ENCODE measurements at places on chromosomes 4 and X.
A peak's percentile ranks its signal among the peaks of the same experiment; 100 is the strongest.

DNA sequence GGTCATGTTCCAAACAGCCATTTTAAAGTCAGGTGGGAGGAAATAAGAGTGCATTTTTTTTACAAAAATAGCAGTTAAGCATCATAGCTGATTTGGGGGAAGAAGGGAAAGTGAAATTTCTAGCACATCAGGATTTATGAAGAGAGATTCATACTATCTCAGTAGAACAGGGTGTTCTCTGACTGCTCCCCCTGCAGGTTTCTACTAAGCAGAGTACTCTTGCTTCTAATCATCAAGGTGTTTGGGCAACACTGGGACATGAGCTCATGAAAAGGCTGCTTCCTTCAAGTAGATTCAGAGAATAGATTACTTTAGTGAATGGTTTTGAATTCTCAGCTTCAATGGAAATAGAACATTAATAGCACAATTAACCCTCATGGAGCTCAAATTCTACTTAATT is 591.4 kb upstream of the PCDH10 start:
- DNase-seq, result no peak
- no peak overlapping the region for H3K4me3 ChIP-seq
- H3K36me3 ChIP-seq, result no peaks in the 10 kb centered on the region
- no peaks in the 10 kb centered on the region for H3K27me3 ChIP-seq
- H3K27ac ChIP-seq, result no peak overlapping the region
- H3K4me1 ChIP-seq, result no peaks in the 10 kb centered on the region

- no peaks in the 10 kb centered on the region for H3K36me3 ChIP-seq
- H3K4me3 ChIP-seq, result no peak overlapping the region
- H3K27ac ChIP-seq, result no peak overlapping the region
- H3K27me3 ChIP-seq, result no peaks in the 10 kb centered on the region
- no peaks in the 10 kb centered on the region for H3K4me1 ChIP-seq
- DNase-seq, result no peak
Observed at GRCh38 chrX:148310426-148311165, 189.8 kb upstream of the AFF2 start.

GRCh38 chr4:147736458-147736857 is 4.6 kb downstream of the ARHGAP10 start:
- no peaks in the 10 kb centered on the region for H3K36me3 ChIP-seq
- peaks cover 40% of the 10 kb centered on the region for H3K4me1 ChIP-seq
- peak overlapping the region; percentile 80 for H3K27ac ChIP-seq
- H3K27me3 ChIP-seq, result no peaks in the 10 kb centered on the region

DNA sequence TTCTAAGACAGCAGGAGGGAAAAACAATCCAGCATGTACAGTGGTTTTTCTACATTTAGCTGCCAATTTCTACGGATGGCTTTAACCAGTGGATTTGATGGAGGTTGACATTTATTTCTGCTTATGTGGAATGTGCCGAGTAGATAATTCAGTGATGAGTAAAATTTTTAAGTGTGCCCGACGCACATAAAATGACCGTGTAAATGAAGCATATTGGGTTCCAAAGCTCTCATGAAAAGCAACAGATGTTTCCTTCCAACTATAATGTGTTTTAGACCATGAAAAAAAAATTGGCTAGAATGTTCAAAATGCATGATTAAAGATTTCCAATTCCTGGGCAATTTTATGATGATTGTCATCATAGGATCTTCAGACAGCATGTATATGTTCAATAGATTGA is 14.1 kb downstream of the INPP4B start:
- H3K27ac ChIP-seq, result no peak overlapping the region
- no peaks in the 10 kb centered on the region for H3K27me3 ChIP-seq
- no peaks in the 10 kb centered on the region for H3K4me1 ChIP-seq
- no peak for DNase-seq
- H3K4me3 ChIP-seq, result no peak overlapping the region

DNA sequence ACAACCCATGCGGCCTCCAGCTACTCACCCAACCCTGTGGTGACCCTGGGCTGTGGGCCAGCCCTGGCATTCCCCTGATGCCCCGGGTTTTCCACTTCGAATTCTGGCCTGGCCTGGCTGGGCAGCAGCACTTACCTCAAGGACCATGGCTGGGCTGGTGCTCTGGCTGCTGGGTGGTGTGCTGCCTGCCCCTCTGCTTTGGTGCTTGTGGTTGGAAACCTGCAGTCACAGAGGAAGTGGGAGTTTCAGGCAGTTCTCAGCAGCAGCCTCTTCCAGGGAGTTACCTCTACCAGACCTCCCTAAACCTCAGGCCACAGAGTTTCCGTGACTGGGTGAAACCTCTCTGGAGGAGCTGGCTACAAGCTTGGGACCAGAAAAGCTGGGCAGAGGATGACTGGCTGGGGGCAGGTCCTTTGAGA is at the start of gene CXCR3:
TSS of gene CXCR3 (minus strand) at position 209 of the 419 bp plus-strand sequence. CDS start at position 147, 62 bp downstream.
- no peaks in the 10 kb centered on the region for H3K4me1 ChIP-seq
- H3K27ac ChIP-seq, result no peak within 1 kb of the TSS
- no peak within 1 kb of the TSS for H3K4me3 ChIP-seq
- H3K36me3 ChIP-seq, result no peaks in the 10 kb centered on the region
- no peaks in the 10 kb centered on the region for H3K27me3 ChIP-seq
- peak; percentile 40 for DNase-seq

- DNase-seq, result peak; percentile 11
- H3K36me3 ChIP-seq, result no peaks in the 10 kb centered on the region
- H3K4me3 ChIP-seq, result no peak overlapping the region
- H3K4me1 ChIP-seq, result no peaks in the 10 kb centered on the region
- H3K27ac ChIP-seq, result no peak overlapping the region
- no peaks in the 10 kb centered on the region for H3K27me3 ChIP-seq
Observed at GRCh38 chrX:139750390-139750789, 42.4 kb upstream of the MCF2 start.

DNA sequence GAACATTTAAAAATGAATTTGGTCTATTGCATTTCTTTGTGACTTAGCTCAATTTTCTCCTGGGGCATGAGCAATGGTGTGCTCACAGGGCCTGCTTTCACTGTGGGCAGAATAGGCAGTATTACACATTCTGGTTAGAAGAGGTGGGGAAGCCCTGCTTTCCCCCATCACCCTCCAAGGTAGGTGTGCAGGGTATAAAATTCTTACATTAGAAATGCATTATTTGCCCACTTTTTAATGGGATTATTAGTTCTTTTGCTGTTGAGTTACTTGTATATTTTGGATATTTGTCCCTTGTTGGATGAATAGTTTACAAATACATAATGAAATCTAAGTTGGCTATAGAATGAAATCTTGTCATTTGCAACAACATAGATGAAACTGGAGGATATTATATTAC is 8.3 kb upstream of the STBD1 start:
- DNase-seq, result no peak
- no peak overlapping the region for H3K27ac ChIP-seq
- peaks cover 11% of the 10 kb centered on the region for H3K4me1 ChIP-seq
- no peaks in the 10 kb centered on the region for H3K27me3 ChIP-seq

- H3K36me3 ChIP-seq, result no peaks in the 10 kb centered on the region
- no peak overlapping the region for H3K27ac ChIP-seq
- peaks cover 6% of the 10 kb centered on the region for H3K4me1 ChIP-seq
- no peak overlapping the region for H3K4me3 ChIP-seq
- DNase-seq, result no peak
- no peaks in the 10 kb centered on the region for H3K27me3 ChIP-seq
Observed at GRCh38 chrX:13147733-13148132, 103.3 kb upstream of the FAM9C start.

- no peaks in the 10 kb centered on the region for H3K4me1 ChIP-seq
- DNase-seq, result no peak
Observed at GRCh38 chr4:48227662-48228061, 42.0 kb downstream of the TEC start.

DNA sequence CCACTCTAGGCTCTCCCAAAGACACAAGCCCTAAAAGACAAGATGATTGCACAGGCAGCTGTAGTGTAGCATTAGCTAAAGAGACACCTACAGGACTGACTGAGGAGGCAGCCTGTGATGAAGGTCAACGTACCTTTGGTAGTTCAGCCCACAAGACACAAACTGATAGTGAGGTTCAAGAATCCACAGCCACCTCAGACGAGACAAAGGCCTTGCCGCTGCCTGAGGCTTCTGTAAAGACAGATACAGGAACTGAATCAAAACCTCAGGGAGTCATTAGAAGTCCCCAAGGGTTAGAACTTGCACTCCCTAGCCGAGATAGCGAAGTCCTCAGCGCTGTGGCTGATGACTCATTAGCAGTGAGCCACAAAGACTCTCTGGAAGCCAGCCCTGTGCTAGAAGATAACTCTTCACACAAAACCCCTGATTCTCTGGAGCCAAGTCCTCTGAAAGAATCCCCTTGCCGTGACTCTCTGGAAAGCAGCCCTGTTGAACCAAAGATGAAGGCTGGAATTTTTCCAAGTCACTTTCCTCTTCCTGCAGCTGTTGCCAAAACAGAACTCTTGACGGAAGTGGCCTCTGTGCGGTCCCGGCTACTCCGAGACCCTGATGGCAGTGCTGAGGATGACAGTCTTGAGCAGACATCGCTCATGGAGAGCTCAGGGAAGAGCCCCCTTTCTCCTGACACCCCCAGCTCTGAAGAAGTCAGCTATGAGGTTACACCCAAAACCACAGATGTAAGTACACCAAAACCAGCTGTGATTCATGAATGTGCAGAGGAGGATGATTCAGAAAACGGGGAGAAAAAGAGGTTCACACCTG is 306.3 kb downstream of the ANK2 start:
- H3K4me1 ChIP-seq, result peaks cover 14% of the 10 kb centered on the region
- H3K4me3 ChIP-seq, result peak overlapping the region; percentile 35
- H3K27me3 ChIP-seq, result peaks cover 23% of the 10 kb centered on the region
- no peaks in the 10 kb centered on the region for H3K36me3 ChIP-seq
- H3K27ac ChIP-seq, result peak overlapping the region; percentile 55
- DNase-seq, result peak; percentile 96

DNA sequence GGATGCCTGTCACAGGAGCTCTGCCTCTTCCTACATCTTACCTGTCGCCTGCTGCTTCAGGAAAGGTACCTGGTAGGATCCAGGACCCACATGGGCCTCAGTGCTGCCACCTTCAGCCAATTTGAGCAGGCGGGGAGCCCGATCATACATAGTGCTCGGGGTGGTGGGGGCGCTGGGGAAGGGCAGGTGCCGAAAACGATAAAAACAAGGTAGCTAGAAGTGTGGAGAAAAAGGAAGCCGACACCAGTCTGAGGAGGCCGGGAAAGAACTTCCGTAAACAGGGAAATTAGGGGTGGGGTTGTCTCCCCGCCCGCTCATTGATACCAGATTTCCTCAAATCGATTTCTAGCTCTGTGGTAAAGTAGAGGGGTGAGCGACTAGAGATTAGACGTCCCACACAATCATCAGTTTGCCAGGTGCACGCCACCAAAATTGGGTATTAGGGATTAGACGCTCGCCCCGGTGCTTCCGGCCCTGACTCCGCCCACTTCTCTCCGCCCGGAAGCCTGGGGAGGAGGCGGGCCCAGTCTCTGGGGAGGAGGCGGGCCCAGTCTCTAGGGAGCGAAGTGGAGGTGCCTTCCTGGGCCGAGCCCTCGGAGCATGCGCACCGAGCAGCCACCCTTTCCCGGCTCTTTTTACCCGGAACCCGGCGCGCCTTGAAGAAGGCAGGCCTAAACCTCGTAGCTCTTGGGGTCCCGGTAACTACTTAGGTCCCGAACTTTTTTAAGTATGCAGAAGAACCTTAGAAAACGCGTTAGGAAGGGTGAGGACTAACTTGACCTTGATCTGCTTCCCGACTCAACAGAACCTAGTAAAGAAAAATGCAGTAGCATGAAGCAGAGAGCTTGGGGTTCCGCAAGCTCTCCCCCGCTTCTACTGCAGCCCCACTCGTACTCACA is at the start of gene STPG2:
TSS of gene STPG2 (minus strand) at position 476 of the 899 bp plus-strand sequence.
- peak within 1 kb of the TSS; percentile 86 for H3K4me3 ChIP-seq
- H3K27ac ChIP-seq, result peak within 1 kb of the TSS; percentile 79
- H3K36me3 ChIP-seq, result no peaks in the 10 kb centered on the region
- peaks cover 5% of the 10 kb centered on the region for H3K4me1 ChIP-seq
- H3K27me3 ChIP-seq, result no peaks in the 10 kb centered on the region
- DNase-seq, result peak; percentile 77

GRCh38 chr4:47486231-47486673 is 1.2 kb downstream of the ATP10D start:
- peaks cover 10% of the 10 kb centered on the region for H3K4me1 ChIP-seq
- no peaks in the 10 kb centered on the region for H3K27me3 ChIP-seq
- peak overlapping the region; percentile 96 for H3K27ac ChIP-seq
- peak overlapping the region; percentile 94 for H3K4me3 ChIP-seq
- no peak for DNase-seq
- H3K36me3 ChIP-seq, result peaks cover 3% of the 10 kb centered on the region

GRCh38 chr4:40502934-40503333 is 126.7 kb downstream of the RBM47 start:
- no peaks in the 10 kb centered on the region for H3K36me3 ChIP-seq
- H3K4me1 ChIP-seq, result no peaks in the 10 kb centered on the region
- H3K4me3 ChIP-seq, result no peak overlapping the region
- H3K27ac ChIP-seq, result no peak overlapping the region
- no peak for DNase-seq
- H3K27me3 ChIP-seq, result no peaks in the 10 kb centered on the region

GRCh38 chr4:1325681-1326635 is 21.1 kb upstream of the UVSSA start:
- H3K27ac ChIP-seq, result peak overlapping the region; percentile 93
- DNase-seq, result no peak
- H3K4me1 ChIP-seq, result peaks cover 17% of the 10 kb centered on the region
- no peak overlapping the region for H3K4me3 ChIP-seq

DNA sequence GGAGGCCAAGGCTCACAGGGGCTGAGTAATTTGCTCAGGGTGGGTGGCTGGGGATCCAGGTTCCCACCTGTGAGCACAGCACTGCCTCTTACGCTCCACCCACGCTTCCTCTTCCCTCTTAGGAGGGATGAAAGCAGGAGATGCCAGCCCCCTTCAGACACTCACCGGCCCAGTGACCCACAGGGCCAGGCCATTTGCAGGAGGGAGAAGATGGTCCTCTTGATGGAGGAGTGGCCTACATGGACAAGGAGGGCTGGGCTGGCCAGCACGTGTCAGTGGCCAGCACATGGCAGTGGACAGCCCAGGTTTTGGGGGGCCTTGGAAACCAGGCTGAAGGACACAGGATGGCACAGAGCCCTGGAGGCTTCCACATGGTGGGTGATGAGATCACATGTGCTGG is 108.1 kb upstream of the PSAPL1 start:
- no peak for DNase-seq
- H3K4me1 ChIP-seq, result peaks cover 10% of the 10 kb centered on the region
- H3K27me3 ChIP-seq, result no peaks in the 10 kb centered on the region
- H3K4me3 ChIP-seq, result no peak overlapping the region
- H3K36me3 ChIP-seq, result no peaks in the 10 kb centered on the region

GRCh38 chr4:107744532-107744931 is 24.5 kb upstream of the PAPSS1 start:
- H3K27ac ChIP-seq, result no peak overlapping the region
- no peak for DNase-seq
- H3K36me3 ChIP-seq, result no peaks in the 10 kb centered on the region
- no peaks in the 10 kb centered on the region for H3K4me1 ChIP-seq
- H3K4me3 ChIP-seq, result no peak overlapping the region
- peaks cover 11% of the 10 kb centered on the region for H3K27me3 ChIP-seq

Data from astrocyte (in vitro differentiated cells and primary cell).